ENCODE measurements at places on chromosomes 1 and 21.

DNA sequence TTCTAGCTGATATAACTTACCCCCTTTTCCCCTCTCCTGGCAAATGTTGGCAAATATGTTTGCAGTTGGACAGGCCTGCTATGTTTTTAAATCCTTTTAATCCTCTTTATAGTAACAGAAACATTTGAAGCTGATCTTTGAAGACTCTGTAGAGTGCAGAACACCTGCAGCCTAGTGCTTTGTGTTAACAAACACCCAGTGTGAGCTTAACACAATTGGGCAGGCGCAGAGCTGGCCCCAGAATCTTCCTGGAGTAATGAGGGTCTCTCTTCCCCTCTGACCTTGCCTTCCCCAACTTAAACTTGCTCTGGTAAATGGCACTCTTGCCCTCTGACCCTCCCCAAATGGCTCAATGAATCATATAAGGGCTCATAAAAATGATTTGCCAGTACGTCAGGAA lies 247.9 kb upstream of the LYPLAL1 start:
- no peak for DNase-seq

DNA sequence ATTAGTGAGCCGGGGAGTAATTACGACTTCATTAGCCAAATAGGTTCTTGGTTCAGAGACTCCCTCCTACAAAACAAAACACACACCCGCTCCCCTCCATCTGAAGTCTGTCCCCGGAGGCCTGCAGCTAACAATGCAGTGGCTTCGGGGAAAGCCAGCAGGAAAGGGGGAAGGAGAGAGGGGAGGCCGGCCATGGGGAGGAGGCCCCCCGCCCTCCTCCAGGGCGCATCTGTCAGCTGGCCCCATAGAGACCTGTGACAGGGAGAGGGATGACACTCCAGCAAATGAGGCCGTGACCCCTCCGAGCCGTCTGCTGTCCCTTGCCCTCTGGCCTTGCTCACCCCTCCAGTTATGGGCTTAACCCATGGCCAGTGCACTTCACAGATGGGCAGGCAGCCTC lies 12.1 kb upstream of the CNTN2 start:
- DNase-seq: no peak

- no peak for DNase-seq
Measured at GRCh38 chr1:187157552-187157951, 328.8 kb downstream of the PLA2G4A start.

DNA sequence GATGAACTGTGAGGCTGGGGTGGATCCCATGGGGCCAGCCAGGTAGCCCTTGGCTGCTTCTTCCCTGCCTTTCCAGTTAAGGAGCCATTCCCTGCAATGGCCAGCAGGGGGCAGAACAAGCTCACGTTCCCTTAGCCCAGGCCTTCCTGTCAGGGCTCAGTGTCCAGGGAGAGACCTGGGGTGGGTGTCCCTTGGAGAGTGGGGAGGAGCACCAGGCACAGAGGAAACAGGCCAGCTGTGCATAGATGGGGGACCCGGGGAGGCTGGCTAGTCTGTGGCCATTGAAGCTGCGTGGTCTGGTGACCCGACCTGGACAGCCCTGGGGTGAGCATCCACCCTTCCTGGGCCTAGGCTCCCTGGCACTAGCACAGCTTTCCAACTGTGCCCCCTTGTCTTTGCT lies 13.2 kb upstream of the EPS8L3 start:
- peak; percentile 71 for DNase-seq

DNA sequence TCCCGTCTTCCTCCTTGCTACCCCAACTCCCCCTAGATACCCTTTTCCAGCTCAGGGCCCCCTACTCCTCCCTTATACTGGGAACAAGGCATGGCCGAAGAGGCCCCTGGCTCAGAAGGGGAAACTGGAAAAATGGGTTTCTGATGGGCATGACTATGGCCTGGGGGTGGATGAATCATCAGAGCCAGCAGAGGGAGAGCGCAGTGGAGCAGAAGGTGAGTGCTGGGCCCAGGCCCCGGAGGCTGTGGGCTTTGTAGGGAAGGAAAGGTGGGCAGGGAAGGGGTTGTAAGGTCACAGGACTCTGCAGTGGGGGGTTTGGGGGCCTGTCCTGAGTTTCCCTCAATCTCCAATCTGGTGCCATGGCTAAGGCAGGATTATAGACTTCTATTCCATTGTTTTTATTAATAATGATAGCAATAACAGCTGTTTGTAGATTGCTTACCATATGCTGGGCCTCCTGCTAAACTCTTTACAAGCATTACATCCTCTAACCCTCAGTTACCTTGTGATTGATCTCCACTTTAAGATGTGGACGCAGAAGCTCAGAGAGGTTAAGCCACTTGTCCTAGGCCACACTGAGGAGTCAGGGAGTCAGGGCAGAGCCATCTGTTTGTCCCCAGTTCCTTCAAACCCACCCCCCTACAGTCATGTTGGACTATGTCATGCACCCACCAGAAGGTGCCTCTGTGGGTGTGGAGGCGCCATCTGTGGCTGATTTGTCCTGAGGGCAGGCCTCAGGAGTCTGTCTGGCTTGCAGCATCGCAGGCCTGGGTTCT lies 36.2 kb upstream of the ZNF362 start:
- no peak for DNase-seq

GRCh38 chr1:24910751-24911650 lies 19.1 kb downstream of the RUNX3 start:
- DNase-seq: peak; percentile 84

GRCh38 chr1:26017606-26018005 lies 4.0 kb upstream of the EXTL1 start:
- DNase-seq: no peak

GRCh38 chr1:203325026-203325417 lies 19.7 kb downstream of the BTG2 start:
- peak; percentile 69 for DNase-seq

- peak; percentile 75 for DNase-seq
Measured at GRCh38 chr1:150560011-150560438, 10.8 kb downstream of the ADAMTSL4 start.

GRCh38 chr1:201719812-201720521 lies 109.0 kb upstream of the IPO9 start:
- no peak for DNase-seq

GRCh38 chr1:162882248-162882674 lies 21.3 kb upstream of the CCDC190 start:
- DNase-seq: no peak

- no peak for DNase-seq
Measured at GRCh38 chr1:167064621-167065020, 25.6 kb downstream of the GPA33 start.

GRCh38 chr1:183730886-183731573 lies 73.9 kb upstream of the RGL1 start:
- DNase-seq: no peak

DNA sequence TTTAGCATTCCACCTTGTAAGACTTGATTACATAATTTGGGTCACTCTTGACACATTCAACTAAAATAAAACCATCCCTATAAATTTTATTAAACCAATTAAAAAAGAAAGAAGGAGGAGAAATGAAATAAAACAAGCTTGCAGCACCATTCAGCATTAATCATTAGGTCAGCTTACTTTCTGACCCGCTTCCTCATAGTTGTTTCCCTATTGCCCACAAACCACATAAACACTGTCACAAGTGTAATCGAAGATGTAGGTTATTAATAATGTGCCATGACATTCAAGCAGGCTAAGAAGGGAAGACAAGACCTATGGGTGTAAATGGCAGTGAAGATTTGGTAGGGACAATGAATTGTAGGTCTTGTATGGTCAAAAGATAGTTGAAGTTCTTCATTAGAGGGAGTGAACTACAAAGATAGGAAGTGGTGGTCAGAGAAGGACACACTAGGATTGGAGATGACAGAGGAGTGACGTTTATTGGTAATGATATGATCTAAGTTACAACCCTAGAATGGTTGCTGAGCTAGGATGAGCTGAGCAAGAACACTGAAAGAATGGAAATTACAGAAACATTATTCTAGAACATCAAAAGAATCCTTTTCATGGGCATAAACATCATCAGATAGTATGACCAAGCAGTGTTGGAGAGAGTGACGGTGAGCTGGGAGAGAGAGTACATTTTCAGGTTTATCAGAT lies 231.5 kb downstream of the KCNT2 start:
- DNase-seq: no peak

DNA sequence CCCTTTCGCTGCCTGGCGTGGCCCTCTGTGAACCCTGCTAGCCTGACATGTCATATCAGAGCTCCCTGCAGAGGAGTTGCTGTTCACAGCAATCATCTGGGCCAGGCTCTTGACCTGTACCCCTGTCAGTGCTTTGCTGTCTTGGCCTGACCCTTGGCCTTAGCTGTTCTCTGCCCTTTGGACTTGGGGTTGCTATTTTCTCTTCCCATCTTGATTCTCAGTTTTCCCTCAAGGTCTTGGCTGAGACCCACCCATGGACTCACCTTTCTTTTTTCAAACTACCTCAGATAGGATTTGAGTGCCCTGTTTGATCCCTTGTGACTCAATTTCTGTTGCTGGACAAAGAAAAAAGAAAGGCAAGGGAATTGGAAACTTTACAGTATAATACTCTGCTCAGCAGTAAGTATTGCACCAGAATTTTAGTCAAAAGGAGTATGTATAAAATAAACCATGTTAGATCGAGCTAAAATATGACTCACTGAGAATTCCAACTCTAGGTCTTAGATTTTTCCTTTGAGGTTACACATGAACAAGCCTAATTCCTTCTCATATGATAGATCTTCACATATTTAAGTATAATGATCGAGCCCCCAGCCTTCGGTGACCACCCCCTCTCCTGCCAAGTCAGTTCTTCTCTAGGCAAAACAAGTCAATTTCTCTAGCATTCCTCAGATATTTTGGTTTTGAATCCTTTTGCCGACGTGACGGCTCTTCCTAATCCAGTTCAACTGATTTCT lies 110.5 kb downstream of the NGF start:
- DNase-seq: no peak

DNA sequence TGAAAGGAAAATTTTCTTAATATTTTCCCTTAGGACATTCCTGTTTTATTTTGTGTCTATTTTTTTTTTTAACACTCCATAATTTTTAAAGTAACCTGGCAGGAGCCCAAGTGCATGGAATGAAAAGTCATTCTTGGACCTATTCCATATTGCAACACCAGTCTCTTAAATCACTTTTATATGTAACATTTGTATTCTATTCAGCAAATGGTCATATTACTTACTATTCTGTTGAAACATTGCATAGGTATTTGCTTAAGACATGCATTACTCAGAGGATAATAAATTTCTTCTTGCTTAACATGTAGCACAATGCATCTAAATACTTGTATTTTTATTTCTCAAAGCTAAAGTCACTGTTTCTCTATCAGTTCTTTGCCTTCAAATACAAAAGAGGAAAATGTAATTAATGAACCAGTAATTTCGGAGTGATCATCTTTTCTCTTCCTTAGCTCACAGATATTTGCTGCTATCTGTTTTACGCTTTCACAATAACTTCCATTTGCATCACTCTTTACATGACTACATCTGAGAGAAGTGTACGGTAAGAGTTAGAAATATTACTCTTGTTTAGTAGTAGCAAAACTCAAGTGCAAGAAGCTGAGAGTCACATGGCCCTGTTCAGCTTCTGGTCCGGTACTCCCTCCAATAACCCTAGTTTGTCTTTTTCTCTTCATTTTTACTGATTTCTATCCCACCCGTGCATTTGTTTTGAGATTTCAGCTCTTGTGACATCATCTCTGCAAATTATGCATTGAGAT lies 394.8 kb downstream of the USP25 start:
- DNase-seq: no peak

Data from activated naive CD8-positive, alpha-beta T cell treated with anti-CD3 and anti-CD28 coated beads for 36 hours (primary cell).